Brain (organoid and tissue), 16 donors: ENCODE measurements at places on chromosomes 16 and 17.

DNA sequence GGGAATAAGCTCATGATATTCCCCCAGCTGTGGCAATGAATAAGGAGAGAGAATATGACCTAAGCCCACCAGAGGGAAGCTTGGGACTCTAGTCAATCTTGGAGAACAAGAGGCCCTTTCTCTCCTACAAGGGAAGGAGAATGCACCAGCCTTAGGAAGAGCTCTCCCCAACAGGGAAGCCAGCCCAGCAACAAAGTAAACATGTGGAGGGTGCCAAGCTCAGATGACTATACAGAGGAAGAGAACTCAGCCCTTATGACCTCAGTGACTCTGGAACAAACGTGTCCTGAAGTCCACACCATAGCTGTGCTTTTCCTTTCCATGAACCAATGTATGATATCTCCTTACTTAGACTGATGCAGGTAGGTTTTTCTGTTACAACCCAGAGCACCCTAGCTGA, 219.7 kb downstream of the GSG1L start:
- no peak for DNase-seq

DNA sequence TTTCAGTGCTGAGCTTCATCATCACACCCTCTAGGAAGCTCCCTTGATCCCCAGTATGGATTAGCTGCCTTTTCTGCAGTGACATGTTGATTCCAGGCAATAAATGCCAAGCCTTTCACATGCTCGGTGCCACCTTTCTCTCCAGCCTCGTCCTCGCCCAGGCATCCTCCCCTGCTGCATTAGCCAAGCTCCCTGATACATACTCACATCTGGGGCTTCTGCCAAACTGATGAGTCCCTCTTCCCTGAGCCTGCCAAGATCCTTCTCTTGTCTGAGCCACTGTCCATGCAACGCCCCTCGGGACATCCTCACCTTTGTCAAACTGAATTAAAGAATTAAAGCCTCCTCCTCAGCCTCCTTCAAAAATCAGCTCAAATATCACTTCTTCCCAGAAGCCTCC, 538.5 kb upstream of the CDH11 start:
- no peak for DNase-seq

- DNase-seq: no peak
Observed at GRCh38 chr17:8741771-8742170, 2.9 kb downstream of the CCDC42 start.

DNA sequence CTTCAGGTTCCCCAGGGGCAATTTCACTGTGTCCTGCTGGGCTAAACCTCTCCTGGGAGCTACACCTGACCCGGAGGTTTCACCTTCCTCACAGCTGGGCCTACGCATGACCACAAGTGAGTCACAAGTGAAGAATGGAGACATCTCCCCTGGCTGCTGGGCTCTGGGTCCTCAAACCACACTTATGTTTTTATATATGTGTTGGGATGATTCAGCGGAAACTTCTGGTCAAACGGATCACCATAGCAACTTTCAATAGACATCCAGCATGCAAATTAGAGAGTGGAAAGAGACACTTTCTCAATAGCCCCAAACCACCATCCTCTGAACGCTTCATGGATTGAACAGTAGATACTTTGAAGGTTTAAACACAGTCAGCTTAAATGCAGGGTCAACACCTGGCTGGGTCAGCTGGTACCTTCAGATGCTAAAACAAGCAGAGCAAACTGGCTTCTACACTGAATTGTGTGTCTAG, 28.0 kb upstream of the MAF start:
- no peak for DNase-seq

GRCh38 chr16:82832821-82833220, 206.1 kb downstream of the CDH13 start:
- DNase-seq: no peak

DNA sequence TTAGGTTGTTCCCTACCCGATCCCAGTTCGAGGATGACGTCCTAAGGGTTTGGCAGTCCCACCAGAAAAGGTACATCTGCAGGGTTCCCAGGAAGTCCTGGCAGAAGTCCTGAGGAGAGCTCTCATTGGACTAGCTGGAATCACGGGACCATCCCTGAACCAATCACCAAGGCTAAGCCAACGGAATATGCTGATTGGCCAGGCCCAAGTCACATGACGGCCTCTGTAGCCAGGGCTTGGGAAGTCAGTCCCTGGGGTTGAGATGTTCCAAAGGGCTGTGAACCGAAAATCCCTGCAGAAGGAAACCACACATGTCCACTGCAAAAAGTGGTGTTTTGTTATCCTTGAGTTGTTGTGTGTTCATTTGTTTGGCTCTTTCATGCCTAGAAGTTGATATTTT, 68.2 kb upstream of the ZNF423 start:
- DNase-seq: no peak

- no peak for DNase-seq
Observed at GRCh38 chr17:17420082-17420481, 56.7 kb upstream of the MED9 start.

- DNase-seq: no peak
Observed at GRCh38 chr17:46874906-46875305, 23.5 kb downstream of the WNT9B start.

- no peak for DNase-seq
Observed at GRCh38 chr16:89656435-89657121, 930 bp downstream of the CHMP1A start.

- no peak for DNase-seq
Observed at GRCh38 chr17:6815775-6816174, 15.8 kb downstream of the TEKT1 start.

DNA sequence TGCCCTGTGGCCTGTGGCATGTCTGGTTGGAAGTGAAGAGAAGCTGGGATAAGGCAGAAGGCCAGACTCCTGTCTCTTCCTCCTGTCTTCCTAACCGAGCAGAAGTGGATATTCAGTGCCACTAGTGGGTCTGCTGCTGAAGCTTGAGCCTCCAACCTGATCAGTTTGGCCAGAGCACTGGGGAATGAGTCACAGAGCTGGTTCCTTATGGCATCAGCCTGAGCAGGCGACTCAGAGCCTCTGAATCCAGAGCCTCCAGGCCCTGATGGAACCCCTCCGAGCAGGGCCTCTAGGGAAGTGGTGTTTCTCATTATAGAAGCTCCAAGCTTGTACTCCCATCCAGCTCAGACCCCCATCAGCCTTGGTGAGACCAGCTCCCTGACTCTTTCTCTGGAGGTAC, 2.0 kb downstream of the WSCD1 start:
- DNase-seq: no peak

GRCh38 chr17:33657181-33657580, 364.1 kb upstream of the ASIC2 start:
- no peak for DNase-seq
